Activated naive CD4-positive, alpha-beta T cell treated with anti-CD3 and anti-CD28 coated beads for 36 hours (primary cell): ENCODE measurements at places on chromosomes 4 and X.

GRCh38 chr4:138188406-138189084 is 53.6 kb downstream of the SLC7A11 start:
- no peak for DNase-seq

DNA sequence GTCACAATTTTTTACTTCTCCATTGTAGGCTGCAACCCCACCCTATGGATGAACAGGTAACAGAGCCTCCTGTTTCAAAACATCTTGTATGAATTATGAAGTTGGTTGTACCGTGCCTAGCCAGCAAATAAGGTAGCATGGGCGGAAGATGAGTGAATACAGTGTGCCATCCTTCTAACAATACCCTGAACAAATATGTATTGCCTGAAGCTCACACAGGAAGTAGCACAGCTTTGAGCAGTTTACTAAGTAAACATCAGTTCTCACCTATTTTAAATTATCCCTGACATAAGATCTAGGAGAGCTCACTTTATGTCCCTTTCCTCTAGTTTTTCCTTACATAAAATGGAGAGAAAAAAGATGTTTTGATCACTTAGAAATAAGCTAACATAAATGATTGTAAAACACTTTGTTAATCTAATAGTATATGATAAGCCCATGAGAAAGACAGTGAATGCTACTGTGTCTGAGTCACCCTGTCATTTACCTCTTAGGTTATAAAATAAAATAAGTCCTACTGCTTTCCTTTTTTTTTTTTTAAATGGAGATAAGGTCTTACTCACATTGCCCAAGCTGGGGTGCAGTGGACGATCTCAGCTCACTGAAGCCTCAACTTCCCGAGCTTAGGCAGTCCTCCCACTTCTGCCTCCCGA is 36.6 kb downstream of the GRSF1 start:
- no peak for DNase-seq

- DNase-seq, result no peak
Observed at GRCh38 chr4:176668324-176668723, 124.4 kb downstream of the VEGFC start.

DNA sequence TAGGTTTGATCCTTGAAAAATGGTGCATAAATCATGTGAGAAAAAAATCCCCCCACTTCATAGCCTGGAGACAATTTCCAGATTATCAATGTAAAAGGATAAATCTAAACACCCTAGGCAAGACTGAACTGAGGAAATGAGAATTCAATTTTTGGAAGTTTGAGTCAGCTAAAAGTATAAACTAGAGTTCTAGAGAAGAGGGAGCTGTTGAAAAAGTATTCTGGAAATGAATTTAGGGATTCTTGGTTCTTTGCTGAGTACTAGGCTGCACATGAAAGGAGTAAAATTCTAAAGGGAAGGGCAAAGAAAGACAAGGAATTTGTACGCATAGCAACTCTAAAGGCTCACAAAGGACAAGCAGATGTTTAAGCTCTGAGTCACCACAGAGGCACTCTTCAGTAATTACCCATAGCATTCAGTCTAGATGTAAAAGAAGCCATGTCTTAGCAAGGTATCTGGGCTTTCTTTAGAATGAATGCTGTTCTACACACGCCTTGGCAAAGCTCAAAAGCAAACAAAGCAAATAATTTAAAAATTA is 896.5 kb downstream of the PDHA2 start:
- no peak for DNase-seq

- DNase-seq, result no peak
Observed at GRCh38 chr4:61741327-61742096, 541.4 kb downstream of the ADGRL3 start.

GRCh38 chr4:81429607-81430006 is 42.1 kb downstream of the RASGEF1B start:
- no peak for DNase-seq

GRCh38 chr4:26889356-26889755 is 28.7 kb downstream of the STIM2 start:
- no peak for DNase-seq
